ENCODE measurements at places on chromosomes 12 and 14.

DNA sequence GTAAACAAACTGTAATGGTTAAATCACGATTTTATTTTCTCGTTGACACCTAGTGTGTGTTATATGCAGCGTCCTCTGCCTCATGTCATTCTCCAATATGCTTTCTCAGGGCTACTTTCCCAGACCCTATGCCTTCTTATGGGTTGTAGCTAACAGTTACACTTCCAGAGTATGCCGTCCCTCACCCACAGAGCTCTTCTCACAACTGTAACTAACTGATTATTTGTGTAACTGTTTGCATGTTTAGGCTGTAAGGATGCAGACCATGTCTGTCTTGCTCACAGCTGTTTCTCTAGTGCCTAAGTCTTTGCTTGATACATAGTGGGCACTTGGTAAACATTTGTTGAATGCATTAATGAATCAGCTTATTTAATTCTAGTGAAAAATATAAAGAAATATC lies 417.5 kb downstream of the ZFP36L1 start:
- DNase-seq = no peak

DNA sequence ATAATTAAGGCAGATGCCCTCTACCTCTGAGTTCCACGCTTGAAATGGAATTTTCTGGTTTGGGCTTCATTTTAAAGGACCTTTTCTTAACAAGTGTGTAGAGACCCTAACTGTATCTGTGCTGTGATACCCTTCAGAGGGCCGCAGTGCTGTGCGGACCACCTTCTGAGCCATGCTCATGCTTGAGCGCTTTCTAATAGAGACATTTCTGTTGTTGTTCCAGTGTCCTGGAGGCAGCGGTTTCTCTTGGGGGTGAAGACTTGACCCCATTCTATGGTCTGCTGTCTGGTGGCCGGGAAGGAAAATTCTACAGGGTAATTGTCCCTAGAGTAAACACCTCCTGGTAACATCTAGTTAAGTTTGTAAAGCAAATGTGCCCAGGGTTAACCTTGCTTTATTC lies 46.7 kb upstream of the BCL7A start:
- no peak for DNase-seq

DNA sequence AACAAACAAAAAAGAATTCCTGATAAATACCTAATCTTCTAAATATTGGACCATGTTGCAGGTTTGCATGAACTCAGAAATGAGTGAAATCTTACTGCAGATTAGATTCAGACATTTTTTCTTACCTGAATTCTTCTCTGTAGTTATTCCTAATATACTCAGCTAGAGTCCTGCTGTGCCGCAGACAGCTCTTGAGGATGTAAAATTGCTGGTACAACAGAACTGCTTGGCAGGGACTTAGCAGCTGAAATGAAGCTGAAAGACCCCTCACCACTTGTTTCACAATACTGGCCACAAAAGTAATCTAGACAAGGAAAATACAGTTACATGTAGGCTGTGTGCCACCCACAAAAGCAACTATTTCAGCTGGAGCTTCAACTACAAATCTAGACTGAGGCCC lies 48.3 kb upstream of the KICS2 start:
- no peak for DNase-seq

DNA sequence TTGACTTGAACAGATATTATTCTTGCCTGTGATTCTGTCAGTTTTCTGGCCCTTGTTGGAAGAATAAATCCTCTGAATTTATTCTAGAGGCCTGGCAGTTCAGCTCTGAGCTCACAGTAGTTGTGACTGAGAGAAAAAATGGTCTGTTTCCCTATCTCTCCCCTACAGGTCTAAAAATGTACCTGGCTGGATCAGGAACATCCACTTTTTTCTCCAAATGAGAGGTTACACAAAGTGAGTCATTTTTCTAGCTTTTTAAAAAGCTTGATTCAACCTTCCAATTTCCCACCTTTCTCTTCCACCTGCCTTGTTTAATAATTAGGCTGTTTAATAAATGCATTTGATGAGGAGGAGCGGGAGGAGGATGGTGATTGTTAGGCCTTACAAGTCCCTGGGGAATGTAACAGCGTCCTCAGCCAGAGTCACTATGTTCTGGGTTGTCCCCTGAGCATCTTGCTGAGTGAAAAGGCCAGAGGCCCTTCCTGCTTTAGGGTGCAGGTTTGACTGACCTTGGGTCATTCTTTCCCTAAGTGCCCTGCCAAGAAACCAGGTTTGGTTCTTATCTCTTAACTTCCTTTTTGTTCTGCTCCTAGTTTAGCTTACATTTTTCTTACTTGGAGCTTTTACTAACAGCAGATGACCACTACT lies 91.7 kb upstream of the FUT8 start:
- peak; percentile 29 for DNase-seq

DNA sequence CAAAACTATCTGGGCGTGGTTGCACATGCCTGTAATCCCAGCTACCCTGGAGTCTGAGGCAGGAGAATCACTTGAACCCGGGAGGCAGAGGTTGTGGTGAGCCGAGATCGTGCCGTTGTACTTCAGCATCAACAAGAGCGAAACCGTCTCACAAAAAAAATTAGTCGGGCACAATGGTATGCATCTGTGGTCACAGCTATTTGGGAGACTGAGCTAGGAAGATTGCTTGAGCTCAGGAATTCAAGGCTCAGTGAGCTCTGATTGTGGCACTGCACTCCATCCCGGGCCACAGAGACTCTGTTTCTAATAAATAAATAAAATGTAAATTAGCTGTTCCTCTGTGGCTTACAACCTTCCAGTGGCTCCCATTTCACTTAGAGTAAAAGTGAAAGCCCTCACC lies 28.0 kb downstream of the RCOR1 start:
- DNase-seq = no peak

DNA sequence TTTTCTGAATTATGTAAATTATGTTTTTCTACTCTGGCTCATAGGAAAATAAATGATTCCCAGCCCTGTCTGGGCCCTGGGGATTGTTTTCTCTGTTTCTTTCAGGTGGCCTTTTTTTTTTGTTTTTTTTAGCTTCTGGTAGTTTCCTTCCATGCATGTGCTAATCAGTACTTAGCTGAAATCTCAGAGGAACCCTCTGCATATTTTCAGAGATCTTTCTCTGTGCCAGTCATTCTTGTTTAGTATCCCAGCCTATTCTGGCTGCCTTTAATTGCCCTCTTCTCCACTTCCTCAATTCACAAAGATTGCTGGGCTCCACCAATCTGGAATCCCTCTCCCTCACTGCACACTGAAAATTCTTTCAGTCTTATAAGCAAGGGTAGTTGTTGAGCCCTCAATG lies 46.9 kb downstream of the CNOT2 start:
- no peak for DNase-seq

- DNase-seq = no peak
Measured at GRCh38 chr14:23324455-23324846, 3.2 kb downstream of the PABPN1 start.

DNA sequence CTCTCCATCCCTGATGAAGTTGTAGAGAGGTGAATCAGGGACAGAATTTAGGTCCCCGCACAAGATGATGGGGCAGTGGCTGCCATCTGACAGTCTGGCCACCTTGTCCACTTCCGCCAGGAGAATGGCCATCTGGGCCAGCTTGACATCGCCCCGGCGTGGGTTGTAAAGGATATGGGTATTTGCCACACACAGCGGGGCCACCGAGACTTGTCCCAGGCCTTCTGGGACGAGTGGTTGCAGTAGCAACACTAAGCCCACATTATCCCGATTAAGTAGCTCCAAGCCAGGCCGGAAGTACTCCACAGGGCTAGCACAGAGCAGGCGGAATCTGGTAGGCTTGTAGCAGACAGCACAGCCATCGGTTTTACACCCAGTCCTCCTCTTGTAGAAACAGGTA lies 6.2 kb downstream of the ANGEL1 start:
- no peak for DNase-seq

DNA sequence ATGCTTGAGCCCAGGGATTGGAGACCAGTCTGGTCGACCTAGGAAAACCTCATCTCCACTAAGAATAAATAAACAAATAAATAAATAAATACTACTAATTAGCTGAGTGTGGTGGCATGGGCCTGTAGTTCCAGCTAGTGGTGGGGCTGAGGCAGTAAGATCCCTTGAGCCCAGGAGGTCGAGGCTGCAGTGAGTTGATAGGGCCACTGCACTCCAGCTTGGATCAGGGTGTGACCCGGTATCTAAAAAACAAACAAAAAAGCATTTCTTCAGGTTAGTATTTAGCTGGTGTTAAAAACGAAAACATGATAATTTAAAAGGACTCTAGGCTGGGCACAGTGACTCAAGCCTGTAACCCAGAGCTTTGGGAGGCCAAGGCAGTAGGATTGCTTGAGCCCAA lies 1.2 kb upstream of the FGD4 start:
- no peak for DNase-seq

GRCh38 chr14:50101417-50101816 lies 15.0 kb downstream of the VCPKMT start:
- DNase-seq = no peak

DNA sequence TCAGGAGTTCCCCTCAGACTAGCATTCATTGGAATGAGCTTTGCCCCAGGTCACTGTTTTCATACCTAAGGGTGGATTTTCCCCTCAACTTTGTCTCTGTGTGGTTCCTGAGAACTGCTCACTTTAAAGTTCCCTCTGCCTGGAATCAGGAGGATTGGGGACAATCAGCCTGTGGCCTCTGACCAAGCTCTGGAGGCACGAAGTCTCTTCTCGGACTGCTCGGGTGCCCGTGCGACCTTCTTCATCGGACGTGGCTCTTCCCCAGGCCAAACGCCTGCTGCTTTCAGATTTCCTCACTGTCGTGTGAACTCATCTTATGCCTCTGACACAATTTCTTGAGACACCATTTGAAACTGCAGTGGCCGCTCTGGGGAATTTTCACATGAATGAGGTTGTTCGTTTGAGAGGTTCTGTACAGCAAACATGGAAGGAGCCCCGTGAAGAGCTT lies 153.7 kb upstream of the PZP start:
- peak; percentile 41 for DNase-seq

GRCh38 chr12:122031342-122032216 lies 9.9 kb downstream of the BCL7A start:
- peak; percentile 70 for DNase-seq

GRCh38 chr14:46651526-46652144 lies at the start of gene RPL10L:
Gene RPL10L (minus strand): TSS chr14:46651781. CDS start chr14:46651736, 45 bp downstream.
- DNase-seq = no peak

- no peak for DNase-seq
Measured at GRCh38 chr14:89792489-89793366, 161.8 kb downstream of the EFCAB11 start.

DNA sequence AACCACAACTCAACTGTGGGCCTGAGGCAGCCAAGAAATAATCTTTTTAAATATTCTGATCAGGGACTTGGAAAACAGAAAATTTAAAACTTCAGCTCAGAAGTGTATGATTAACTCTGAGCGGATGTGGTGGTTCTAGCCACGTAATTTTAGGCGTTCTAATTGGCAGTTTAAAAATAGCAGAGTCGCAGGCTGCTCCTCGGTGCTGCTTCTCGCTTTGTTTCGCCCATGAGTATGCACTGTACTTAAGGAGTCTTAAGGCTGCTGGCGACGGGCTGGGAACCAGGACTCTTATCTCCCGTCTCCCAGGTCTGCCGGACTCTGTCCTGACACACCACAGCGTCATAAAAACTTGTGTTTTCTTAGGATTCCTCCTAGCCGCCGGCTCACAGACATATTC lies 113.4 kb upstream of the PELI2 start:
- peak; percentile 8 for DNase-seq

DNA sequence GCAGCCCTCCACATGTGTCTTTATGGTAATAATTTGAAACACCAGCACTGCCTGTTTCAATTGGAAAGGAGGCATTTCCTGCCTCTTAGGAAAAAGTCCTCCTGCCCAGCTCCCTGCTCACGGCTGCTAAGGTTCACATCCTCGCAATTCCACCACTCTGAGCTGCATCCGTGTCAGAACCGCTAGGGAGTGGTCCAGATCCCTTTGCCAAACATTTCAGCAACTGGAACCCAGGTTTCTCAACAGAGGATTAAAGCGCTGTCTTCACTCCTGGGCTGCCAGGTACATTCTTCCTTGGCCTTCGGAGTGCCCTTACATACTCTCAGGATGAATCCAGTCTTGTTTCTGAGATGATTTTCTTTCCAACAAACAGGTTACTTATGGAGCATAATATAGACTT lies 23.3 kb downstream of the C14orf132 start:
- DNase-seq = no peak

- DNase-seq = no peak
Measured at GRCh38 chr12:89932954-89933353, 224.3 kb upstream of the ATP2B1 start.

DNA sequence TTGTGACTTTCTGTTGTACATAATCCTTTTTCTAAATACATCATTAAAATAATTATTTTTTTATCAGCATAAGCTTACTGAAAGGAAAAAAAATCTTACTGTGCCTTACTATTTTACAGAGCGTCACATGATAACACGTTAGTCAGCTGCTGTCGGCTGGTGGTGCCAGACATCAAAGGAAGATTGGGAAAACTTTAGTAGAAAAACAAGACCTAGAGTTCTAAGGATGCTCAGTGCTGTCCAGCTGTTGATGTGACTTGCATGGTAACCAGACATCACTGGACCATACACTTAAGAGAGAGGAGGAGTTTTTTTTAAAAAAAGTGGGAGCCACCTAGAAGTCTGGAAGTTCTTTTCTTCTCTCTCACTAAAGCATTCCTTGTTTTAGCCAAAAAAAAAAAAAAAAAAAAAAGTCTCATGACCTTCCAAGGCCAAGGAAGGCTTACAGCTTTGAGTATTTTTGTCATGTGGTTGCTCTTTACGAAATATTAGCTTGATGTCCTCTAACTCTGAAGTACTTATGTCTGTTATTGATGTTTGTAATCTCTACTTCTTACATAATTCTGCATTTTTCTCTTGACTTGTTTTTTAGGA lies 4.5 kb downstream of the RASSF8 start:
- no peak for DNase-seq

DNA sequence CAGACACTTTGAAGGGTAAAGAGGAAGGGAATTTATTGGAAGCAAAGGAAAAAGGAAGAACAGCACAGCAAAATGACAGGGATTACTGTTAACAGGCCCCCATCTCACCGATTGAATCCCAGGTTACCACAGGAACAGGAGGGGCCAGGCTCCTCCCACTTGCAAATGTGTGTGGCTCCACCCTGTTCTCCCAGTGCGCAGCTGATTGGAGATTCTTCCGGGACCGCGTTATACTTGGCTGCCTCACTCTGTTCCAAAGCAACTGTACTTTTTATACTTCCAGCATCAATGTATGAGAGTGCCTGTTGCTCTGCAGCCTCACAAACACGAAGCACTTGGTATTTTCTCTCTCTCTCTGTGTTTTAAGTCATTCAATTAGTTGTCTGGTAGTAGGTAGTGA lies 273.6 kb upstream of the MDGA2 start:
- DNase-seq = no peak

GRCh38 chr12:113222730-113223531 lies 1.7 kb downstream of the TPCN1 start:
- peak; percentile 53 for DNase-seq

GRCh38 chr12:4135919-4136605 lies 137.5 kb upstream of the CCND2 start:
- DNase-seq = peak; percentile 82

All from B cell (primary cell).